Activated CD4-positive, alpha-beta T cell treated with anti-CD3 and anti-CD28 coated beads, Interleukin-2, amount 50 U/mL, for 4 hours (primary cell): ENCODE measurements at places on chromosomes 12 and 14.

DNA sequence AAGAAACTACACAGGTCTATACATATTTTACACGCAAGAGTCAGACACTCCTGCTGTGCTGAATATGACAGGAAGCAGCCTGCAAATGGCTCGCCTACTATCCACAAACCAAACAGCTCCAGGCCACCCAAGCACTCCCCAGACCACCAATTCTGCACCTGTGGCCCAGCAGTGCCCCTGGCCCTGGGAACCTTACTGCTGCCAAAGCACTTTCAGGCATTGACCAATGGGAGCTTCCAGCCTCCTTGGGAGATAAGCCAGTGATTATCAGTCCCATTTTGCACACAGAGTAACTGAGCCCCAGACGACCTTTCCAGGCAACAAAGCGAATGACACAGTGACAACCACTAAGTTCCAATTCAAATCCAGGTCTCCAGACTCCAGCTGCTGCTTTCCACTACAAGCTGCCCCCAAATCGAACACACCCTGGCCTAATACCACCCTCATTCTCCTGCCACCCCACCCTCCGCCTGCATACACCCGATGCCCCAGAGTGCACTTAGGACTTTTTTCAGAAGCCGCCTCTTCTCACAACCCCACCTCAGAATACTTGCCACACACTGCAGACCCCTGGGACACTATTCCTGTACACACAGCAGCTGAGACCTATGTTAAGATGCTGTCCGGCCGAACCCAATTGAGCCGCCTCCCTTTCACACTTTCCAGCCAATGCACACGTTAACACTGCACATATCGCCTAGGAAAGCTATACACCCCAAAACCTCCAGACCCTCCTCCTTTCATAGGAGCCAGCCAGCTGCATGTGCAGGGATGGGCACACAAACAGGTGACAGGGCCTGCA is 126.1 kb upstream of the PRMT8 start:
- DNase-seq, result no peak

DNA sequence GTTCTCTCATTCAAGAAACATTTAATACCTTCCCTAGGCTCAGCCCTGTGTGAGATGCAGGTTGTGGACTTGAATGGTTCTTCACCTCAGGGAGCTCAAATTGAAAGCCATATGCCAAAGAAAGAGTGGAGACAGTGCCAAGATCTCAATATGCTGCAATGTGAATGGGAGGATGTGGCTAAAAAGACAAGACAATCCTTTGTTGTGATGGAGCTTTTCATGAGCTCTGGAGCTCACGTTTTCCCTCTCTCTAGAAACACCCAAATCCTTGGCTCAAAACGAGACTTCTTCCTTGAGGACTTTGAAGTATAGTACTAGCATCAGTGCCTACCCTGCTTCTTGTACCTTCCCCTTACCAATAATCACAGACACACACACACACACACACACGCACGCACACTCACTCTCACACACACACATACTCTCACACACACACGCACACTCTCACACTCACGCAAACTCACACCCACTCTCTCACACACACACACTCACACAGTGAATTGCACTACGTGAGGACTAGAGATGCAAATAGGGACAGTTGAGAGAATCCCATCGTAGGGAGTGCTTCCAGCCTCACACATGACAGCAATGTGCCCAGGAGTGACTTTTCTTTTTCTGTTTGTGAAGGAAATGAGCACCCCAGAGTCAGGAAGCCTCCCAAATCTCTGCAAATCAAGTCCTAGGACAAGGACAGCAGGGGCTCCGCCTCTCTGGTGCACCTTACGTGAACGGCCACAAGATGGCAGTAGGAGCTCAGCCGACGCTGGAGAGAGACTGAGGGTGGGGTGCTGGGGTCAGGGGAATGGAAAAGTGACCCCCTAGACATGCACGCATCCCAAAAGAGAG is 231.4 kb downstream of the PCNX1 start:
- DNase-seq, result peak; percentile 57

DNA sequence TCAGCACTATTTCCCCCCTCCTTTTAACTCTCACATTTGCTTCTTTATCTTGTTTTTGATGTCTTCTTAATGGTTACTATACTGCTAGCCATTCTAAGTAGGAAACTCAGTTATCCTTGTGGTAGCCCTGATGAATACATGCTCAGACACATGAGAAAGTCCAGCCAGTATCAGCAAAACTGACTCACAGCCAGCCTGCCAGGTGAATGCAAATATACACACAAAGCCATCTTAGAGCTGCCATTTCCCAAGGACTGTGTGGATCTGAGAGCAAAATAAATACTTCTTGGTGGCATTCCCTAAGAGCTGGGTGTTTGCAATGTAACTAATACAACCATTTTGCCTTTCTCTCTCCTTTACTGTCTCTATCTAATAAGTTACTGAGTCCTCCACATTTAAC is 455.2 kb downstream of the CCER1 start:
- DNase-seq, result no peak

GRCh38 chr12:40222247-40222646 is 2.5 kb upstream of the LRRK2 start:
- no peak for DNase-seq

- no peak for DNase-seq
Observed at GRCh38 chr12:45648070-45648469, 81.4 kb upstream of the ARID2 start.

DNA sequence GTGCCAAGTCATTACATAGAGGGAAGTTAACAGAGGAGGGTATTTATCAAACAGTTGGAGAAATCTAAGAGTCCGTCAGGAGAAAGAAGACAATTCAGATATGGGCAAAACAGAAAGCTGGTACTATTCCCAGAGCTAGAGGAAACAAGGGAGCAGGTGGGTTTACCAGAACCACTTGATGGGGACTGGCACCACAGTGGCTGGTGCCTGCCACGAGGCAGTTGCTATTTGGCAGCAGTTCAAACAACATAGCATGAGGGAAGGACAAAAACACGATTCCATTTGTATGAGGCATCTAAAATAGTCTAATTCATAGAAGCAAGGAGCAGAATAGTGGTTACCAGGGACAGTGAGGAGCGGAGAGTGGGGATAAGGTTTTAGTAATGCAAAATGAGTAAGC is 24.6 kb upstream of the KLRD1 start:
- DNase-seq, result no peak

- DNase-seq, result no peak
Observed at GRCh38 chr12:47863467-47863866, 41.3 kb downstream of the VDR start.

GRCh38 chr12:89949457-89950195 is 241.0 kb upstream of the ATP2B1 start:
- DNase-seq, result peak; percentile 22

DNA sequence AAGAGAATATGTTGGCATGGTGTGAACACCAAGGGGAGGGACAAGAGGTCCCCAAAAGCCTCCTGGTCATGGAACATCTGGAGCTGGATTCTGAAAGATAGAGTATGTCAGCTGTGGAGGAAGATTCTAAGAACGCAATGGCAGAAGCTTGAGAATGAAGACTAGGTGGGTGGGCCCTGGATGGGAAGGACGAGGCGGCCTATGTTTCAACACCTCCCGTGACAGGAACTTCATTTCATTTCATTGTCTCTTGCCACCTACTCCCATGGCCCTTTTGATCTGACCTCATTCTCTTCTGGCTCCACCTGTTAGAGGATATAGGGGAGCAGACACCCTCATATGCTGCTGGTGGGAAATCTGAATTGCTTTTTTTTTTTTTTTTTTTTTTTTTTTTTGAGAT is 3.3 kb downstream of the UNG start:
- no peak for DNase-seq

DNA sequence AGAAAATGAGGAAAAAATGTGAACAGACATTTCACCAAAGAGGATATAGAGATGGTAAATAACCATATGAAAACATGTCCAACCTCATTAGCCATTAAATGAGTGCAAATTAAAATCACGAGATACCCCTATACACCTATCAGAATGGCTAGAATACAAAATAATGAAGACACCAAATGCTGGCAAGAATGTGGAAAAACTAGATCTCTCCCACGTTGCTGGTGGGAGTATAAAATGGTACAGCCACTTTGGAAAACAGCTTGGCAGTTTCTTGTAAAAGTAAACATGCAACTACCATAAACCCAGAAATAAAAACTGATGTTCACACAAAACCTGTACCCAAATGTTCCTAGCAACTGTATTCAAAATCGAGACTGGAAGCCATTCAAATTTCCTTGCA is 38.3 kb upstream of the TCL1B start:
- DNase-seq, result no peak

DNA sequence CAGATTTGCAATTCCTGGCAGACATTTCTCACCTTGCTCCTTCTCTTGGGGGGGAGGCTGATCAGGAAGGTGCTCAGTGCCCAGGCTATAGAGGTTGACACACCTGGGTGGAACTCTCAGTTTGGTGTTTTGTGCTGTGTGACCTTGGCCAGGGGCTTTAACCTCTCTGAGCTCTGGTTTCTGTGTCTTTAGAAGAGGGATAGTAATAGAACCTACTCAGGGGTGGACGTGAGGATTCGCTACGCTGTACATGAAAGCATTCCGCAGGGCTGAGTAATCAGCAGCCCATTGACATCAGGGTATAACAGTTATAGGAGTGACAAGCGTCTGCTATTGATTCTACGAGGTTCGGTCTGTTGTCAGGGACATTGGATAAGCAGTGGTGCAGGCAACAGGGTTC is 98.1 kb downstream of the PHETA1 start:
- DNase-seq, result no peak

DNA sequence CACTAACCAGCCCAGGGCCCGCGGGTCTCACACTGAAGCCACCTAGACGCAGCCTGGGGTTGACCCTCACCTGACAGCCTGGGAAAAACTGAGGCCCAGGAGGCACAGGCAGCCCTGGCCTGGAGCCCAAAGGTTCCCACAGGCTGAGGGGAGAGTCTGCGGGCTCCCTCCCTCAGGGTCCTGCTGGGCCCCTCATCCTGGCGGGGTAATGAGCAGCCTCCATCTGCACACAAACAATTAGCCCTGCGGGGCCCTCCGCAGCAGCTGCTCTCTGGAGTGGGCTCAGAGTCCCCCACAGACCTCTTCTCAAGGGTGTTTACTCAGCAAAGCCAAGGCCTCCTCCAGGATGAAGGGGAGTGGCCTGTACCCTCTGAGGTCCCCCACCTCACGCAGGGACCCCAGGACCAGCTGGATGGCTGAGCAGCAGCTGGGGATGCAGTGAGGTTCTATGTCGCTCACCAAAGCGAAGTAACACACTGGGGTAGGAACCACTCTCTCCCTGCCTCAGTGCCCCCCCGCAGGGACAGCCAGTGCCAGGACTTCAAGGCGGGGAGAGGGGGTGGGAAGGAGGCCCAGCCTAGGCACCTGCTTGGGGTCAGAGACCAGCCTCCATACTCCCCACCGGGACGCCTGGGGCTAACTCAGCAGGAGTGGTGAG is 7.3 kb downstream of the AKT1 start:
- no peak for DNase-seq

DNA sequence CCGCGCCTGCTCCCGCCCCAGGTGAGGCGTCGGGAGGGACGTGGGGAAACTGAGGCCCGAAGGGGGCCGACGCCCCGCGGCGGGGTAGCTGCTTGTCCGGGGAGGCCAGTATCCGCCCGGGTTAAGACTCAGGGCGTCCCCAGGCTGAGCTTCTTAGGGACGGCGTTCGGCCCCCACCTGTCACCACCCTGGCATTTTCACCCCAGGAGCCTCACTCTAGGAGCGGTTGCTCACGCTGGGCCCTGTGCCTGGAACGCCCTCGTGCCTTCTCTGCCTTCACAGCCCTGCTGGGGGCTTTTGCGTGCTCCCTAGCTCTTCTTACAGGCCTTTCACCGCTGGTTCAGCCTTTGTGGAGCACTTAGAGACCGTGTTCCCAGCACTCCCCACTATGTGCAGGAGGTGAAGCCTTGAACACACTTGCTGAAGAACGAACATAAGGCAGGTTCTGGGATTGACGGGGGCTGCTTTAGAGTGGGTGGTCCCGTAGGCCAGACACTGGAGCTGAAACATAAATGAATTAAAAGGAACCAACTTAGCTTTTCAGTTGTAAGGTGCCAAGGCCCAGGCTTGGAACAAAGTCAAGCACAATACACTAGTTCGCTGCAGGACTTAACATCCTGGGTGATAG is 601 bp downstream of the ZNF839 start:
- DNase-seq, result peak; percentile 53

DNA sequence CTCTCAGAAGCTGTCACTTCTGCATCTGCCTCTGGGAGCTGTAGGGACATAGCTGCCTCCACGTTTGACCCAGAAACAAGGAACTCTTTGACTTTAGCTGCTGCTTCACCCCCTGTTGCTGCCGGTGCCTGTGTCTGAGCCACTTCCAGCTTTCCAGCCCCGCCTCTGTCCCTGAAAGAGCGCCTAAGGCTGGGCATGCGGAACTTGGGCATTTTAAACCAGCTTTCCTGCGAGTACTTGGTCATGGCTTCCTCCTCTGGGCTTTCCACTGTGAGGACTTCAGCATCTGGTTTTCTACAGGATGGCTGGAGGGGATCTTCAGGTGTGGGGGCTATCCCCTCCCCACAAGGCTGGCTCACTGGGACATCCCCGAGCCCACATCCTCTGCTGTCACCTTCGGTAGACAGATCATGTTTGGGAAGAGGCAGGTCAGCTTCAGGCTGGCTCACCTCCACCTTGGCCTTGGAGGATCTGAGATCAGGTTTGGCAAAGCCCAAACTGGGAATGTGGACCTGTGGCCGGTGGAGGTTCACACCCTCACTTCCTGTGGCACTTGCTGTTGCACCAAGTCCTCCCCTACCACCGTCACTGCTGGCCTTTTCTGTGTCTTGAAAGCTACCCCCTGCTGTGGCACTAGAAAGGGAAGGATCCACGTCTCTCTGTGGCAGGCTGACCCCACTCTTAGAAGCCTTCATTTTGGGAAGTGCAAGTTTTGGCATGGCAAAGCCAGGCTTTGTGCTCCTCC is 15.2 kb downstream of the PLD4 start:
- no peak for DNase-seq

- no peak for DNase-seq
Observed at GRCh38 chr12:113755098-113755497, 211.0 kb downstream of the RBM19 start.

DNA sequence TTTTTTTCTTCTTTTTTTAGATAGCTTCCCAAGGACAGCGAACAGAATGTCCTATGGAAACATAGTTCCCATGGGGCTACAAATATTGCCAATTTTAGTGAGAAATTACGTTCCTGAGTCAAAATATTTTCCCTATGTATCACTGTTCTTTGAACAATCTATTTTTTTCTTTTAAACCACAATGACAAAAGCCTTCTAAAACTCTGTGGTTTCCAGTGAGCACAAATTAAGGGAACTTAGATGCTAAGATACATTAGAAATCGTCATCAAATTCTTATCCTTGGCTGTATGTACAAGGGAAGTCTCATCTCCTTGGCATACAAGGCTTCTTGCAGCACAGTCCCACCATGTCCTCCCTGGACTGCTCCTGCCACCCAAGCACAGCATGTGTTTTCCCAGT is 17.9 kb downstream of the CPM start:
- no peak for DNase-seq

GRCh38 chr14:21059842-21060613 is 2.4 kb downstream of the RNASE8 start:
- DNase-seq, result no peak

- DNase-seq, result no peak
Observed at GRCh38 chr12:109722022-109722720, 8.5 kb downstream of the FAM222A start.
